ENCODE measurements at places on chromosomes 6 and 20.

- no peak for DNase-seq
These were observed 55.9 kb downstream of the COL11A2 start for GRCh38 chr6:33136310-33136900.

DNA sequence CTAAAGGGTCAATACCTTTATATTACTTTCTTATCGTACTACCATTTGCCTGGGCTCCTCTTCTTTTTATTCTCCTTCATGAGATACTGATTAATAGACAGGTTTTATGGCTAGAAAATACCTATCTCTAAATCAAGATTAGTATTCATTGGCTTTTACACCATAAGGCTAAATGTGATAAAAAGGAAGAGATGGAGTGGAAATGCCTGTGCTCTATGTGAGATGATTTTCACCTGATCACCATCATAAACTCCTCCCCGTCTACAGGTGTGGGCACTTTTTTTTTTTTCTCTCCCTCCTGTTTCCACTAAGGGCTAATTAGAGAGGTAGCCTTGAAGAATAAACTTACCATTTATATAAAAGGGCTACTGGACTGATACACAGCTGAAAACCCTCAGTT, at the start of gene GLYATL3:
TSS of gene GLYATL3 (plus strand) at position 301 of the 400 bp plus-strand sequence. CDS start 12,068 bp downstream, outside the sequence.
- no peak for DNase-seq

DNA sequence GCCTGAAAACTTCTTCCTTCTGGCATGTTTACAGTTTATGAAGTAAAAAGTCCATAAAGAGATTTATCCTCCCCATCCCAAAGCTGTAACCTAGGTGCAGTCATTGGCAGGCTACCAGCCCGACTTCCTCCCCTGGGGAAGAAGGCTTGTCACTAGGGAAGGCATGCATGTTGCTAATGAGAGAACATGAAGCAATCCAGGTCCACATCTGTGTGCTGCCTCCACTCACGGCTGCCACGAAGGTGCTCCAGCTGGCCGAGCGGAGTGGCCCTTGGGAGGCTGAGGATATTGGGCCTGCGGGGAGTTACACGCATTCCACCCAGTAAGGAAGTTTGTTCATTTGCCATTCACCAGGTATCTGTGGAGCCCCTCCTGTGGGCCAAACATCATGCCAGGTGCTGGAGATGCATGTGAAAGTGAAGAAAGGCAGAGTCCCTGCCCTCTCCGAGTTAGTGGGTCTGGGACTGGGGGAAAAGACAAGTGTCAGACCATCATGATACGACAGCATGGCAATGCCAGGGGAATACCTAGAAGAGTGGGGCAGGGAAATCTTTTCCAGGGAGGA, 257.0 kb downstream of the NRN1 start:
- DNase-seq = no peak

- no peak for DNase-seq
These were observed 580.8 kb downstream of the BMP2 start for GRCh38 chr20:7348253-7348652.

DNA sequence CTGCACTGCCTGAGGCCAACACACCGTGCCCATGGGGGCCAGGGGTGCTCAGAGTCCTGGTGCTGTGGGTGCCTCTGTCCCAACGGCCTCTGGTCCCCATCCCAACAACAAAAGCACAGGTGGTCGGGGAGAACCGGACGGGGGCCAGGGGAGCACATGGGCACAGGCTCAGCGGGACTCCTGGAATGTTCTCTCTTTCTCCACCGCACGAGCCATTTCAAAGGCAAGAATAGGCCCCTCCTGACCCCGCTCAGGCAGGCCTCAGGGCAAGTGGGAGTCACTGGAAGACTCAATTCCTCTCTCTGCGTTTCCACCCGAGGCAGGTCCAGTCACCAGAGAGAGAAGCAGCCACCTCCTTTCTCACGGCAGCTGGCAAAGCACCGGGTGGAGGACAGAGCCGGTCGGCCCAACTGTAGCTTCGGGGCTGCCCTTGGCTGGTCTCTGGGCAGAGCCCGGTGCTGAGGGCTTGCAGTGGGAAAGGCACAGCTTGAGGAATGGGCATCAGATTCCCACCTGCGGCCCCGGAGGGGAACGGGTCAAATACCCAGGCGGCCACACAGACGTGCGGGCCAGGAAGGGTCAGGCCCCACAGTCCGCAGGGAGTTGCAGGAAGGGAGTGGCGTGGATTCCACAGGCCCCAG, 55.2 kb downstream of the KCNQ2 start:
- no peak for DNase-seq

Data from retina (tissue), 1 donor.